ENCODE measurements at places on chromosomes 7 and 10. TPM values are rescaled to one million over a fixed set of nuclear protein-coding genes. Genes with fewer than 3 reads are reported as not detected.

VIPR2 gene
- total RNA-seq: 13.4 TPM

GPRIN2 gene
- total RNA-seq: 0.67 TPM

TSPAN15 gene
- 7.7 TPM for total RNA-seq

CCDC136 gene
- total RNA-seq: 8.5 TPM

RASSF4 gene
- 43.3 TPM for total RNA-seq

PALD1 gene
- 8.5 TPM for total RNA-seq

PLCE1 gene
- 28.1 TPM for total RNA-seq

BUB3 gene
- total RNA-seq: 35.4 TPM

Measured in right atrium auricular region (tissue), 2 donors.